ENCODE measurements at places on chromosomes 16 and 17.

DNA sequence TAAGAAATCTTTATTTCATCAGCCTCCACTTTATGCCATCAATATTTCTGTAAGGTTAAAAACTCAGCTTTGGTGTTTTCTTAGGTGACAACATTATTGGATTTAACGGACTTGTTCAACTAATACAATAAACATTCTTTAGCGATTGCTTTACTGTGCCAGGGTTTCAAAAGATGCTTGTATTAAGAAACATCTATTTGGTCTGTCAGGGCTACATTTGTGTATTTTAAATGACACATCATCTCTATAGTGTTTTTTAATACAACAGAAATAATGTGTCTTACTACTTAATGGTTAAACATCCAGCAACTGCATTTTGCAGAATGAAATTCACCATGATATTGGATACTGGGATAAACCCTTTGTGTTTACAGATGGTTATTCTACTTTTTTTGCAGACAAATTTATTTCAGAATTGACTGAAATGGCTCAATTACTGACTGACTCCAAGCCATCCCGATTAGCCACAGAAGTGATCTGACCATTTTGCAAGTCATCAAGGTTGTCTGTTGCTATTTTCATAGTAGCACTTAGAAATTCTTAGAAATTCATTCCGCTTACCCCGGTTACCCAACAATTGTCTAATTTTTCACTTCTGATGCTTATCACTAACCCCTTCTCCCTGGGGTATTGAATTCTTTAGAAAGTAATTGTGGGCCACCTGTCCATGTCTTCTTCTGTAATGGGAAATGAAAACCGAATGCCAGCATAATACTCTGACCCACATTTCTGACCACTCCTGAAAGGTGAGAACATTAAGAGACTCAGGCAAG lies 63.7 kb downstream of the HS3ST3A1 start:
- DNase-seq: no peak

DNA sequence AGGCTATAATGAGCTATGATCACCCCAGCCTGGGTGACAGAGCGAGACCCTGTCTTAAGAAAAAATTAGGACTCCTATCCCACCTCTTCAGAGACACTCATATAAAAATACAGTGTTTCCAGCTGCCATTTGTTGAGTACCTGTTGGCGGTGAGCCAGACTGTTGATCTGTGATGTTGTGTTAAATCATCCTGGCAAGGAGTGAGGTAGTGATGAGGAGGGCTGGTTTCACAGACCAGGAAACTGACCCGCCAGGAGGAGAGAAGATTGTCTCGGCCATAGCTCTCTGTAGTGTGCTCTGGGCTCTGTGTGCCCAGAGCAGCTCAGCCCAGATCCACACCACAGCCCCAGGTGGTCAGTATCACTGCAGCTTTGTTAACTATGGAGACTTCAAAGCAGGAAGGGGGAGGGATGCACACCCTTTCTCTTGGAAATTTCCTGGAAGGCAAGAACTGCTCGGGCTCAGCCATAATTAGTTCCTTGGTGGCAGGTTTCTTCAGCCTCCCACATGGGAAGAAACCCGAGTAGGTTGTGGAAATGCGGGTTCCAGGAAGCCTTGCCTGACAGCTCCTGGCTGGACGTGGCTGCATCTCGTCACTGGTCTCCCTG lies 343.0 kb downstream of the SNX29 start:
- DNase-seq: no peak

DNA sequence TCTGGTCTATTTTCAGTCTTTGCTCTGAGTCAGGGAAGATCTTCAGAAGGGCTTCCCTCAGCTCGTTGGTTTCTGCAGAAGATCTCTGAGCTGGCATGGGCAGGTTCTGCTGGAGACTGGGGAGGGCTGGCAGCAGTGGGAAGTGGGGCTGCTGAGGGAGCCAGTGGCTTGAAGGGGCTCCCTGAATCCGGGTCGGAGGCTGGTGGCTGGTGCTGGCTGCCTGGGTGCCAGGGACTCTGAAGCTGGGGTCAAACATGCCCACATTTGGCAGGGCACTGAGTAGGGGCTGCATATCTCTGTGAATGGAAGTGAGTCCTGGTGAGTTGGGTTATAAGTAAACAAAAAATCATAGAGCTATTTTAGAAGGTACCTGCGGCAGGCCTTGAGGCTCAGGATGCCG lies 67.0 kb downstream of the N4BP1 start:
- DNase-seq: peak; percentile 10

GRCh38 chr16:73031155-73031866 lies 16.6 kb downstream of the ZFHX3 start:
- no peak for DNase-seq

DNA sequence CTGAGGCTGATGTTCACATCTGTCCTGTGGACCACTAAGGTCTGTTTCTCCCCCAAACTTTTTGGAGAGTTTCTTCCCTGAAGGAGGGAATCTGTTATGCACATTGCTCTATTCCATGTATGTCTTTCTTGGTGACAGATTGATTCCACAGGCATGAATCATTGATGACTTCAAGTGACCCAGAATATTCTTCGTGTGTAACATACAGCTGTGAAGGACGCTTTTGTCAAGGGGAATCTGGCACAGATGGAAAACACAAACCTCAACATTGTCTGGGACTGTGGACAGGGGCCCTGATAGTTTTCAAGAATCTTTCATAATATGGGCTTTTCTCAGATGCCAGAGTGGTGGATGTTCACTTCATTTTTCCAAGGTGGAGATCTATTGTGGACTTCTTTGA lies 223.1 kb upstream of the MAF start:
- DNase-seq: no peak

- no peak for DNase-seq
Measured at GRCh38 chr17:82444941-82445521, 5.5 kb downstream of the CYBC1 start.

DNA sequence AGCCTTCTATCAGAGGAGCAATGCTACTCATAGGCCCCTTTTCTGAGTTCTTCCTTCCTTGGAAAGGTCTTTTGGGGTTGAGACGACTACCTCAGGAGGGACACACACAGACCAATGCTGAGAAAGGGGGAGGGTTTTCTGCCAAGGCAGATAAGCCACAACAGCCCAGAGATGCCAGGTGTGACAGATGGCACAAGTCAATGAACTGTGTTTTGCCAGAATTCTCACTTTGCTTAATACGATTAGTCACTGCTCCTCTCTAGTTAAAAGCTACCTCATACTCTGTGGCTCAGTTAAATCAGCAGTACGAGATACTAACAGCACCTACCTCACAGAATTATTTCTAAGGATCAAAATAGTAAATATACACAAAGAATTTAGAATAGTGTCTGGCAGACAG lies 8.0 kb downstream of the BRD7 start:
- no peak for DNase-seq

- DNase-seq: no peak
Measured at GRCh38 chr17:40632216-40632615, 15.4 kb downstream of the SMARCE1 start.

GRCh38 chr16:69448470-69449193 lies 24.2 kb downstream of the CYB5B start:
- no peak for DNase-seq

- no peak for DNase-seq
Measured at GRCh38 chr17:38697061-38697820, 7.8 kb upstream of the MLLT6 start.

DNA sequence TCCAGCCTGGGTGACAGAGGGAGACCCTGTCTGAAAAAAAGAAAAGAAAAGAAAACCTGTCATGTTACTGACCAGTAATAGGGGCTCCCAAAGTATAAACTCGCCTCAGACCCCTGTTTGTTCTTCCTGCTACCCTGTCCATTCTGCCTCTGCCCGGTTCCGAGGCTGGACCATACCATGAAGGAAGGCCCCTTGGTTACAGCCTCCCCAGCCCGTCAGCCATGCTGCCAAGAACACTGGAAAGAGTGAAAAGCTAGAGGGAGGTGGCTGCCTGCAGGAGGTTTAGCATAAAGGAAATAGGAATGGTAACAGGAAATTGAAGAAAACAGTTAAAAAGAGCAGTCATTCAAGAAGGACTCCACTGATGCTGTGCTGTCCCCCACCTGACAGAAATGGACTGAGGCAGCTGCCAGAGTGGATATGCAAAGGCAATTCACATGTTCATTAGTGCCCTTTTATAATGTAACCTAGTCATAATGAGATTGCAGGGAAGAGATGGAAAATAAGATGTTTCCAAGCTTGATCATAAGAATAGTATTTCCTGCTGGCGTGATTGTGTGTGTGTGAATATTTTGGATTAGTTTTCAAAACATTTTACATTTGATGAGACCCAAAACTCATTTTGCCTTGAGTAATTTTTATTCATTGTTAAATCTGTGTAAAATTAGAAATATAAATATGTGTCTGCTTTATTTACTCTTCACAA lies 102.6 kb downstream of the GOSR1 start:
- DNase-seq: no peak

- DNase-seq: peak; percentile 88
Measured at GRCh38 chr16:74709441-74709877, 8.8 kb upstream of the MLKL start.

- DNase-seq: no peak
Measured at GRCh38 chr16:82157534-82157812, 12.6 kb downstream of the MPHOSPH6 start.

- no peak for DNase-seq
Measured at GRCh38 chr17:4512156-4513112, 13.8 kb downstream of the SPNS2 start.

GRCh38 chr17:5410594-5411272 lies 8.7 kb downstream of the NUP88 start:
- no peak for DNase-seq

DNA sequence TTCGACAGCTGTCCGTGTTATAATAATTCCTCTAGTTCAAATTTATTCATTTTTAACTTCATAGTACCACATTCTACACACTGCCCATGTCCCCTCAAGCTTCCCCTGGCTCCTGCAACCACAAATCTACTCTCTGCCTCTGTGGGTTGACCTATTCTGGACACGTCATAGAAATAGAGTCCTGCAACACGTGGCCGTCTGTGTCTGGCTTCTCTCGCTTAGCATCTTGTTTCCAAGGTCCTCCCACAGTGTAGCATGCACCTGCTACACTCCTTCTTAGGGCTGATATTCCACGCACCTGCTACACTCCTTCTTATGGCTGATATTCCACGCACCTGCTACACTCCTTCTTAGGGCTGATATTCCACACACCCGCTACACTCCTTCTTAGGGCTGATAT lies 16.5 kb downstream of the SCGB1C2 start:
- no peak for DNase-seq

GRCh38 chr17:63270610-63271009 lies 175.5 kb downstream of the CYB561 start:
- DNase-seq: no peak

GRCh38 chr16:83312015-83312717 lies 495.6 kb upstream of the HSBP1 start:
- DNase-seq: no peak

DNA sequence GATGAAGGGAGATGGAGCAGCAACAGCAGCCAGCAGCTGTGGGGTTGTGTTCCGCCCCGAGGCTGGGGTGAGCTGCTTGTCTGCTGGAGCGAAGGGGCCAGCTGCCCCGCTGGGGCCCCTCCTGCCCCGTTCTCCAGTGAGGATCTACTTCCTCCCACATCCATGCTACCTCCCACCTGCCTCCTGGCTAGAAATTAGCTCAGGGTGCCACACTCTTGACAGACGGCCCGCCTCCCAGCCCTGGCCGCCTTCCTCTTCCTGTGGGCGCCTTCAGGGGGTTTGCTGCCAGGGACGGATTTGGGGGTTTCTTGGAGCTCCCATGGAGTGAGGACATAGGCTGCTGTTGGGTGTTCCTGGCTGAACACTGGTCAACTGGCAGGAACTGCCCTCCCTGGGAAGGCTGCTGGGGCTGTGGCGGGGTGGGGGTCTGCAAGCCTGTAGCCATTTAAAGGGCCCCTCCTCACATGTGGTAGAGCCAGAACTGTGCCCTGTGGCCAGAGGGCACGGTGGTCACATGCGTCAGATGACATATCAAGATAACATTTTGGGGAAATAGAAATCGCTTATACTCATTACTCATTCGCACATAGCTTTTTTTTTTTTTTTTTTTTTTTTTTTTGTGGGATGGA lies 13.1 kb downstream of the TBC1D24 start:
- DNase-seq: no peak

GRCh38 chr17:67570797-67571196 lies 146.9 kb upstream of the NOL11 start:
- no peak for DNase-seq

GRCh38 chr16:89422527-89422904 lies 67.8 kb downstream of the ANKRD11 start:
- peak; percentile 71 for DNase-seq

GRCh38 chr17:7557775-7558543 lies 591 bp upstream of the TNFSF13 start:
- DNase-seq: peak; percentile 38

DNA sequence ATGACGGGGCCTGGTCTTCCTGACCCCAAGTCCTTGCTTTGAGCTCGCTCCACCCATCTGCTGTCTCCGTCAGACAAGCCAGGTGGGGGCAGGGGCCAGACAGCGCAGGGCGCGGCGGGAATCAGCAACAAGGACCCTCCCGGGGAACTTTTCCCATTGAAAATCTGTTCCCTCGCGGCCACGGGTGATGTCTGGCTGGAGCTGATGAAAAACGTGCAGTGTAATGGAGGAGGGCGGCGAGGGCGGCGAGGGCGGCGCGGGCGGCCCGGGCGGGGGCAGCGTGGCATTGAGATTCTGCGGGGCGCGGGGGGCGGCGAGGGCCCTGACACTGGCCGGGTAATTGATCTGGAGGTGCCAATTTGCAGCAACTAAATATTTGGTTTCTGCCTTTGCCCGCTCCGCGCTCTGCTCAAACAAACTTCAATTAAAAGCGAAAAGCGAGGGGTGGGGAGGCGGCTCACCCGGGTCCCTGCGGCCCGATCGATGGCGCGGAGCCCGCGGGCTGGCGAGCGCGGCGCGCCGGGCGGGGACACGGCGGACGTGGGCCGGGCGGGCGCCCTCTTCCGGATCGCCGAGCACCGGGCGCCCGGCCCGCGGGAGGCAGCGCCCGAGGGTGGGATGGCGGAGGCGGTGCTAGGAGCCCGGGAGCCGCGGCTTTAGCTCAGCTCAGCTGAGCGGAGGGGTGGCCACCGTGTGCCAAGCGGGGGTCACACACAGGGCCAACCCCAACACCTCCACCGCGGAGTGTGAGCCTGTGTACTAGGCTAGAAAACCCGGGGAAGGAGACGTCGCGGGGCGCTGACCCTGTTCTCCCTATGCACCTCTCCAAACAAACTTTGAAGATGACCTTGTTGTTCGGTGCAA lies 32.4 kb downstream of the DCAKD start:
- peak; percentile 58 for DNase-seq

DNA sequence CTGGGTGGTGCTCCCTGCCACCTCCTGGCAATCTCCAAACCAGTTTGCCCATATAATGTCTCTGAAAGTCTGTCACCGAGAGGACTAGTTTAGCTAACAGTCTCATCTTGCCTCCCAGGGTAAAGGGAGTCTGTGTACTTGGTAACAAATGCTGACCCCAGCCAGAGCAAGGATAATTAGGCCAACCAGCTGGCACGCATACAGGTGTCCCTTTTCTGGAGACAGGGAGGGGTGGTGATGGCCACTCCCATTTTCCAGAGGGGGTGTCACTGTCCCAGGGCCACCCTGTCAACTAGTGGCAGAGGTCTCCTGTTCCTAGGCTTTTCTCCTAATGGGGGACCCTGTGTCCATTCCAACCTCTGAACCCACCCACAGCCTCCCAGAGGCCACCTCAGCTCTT lies 8.1 kb downstream of the FAM83G start:
- no peak for DNase-seq

GRCh38 chr16:52925143-52925542 lies 127.6 kb downstream of the CHD9NB start:
- DNase-seq: no peak

Measured in activated T-cell treated with anti-CD3 and anti-CD28 coated beads, Interleukin-2, amount 50 U/mL, for 48 hours (primary cell).